Activated naive CD8-positive, alpha-beta T cell treated with anti-CD3 and anti-CD28 coated beads, Interleukin-2, amount 10 ng/mL, durations not matched to agents 7 days and 5 days (primary cell): ENCODE measurements at places on chromosomes 12 and 14. TPM values are rescaled to one million over a fixed set of nuclear protein-coding genes. Genes with fewer than 3 reads are reported as not detected.

PLA2G1B gene
- total RNA-seq = not detected

DNA sequence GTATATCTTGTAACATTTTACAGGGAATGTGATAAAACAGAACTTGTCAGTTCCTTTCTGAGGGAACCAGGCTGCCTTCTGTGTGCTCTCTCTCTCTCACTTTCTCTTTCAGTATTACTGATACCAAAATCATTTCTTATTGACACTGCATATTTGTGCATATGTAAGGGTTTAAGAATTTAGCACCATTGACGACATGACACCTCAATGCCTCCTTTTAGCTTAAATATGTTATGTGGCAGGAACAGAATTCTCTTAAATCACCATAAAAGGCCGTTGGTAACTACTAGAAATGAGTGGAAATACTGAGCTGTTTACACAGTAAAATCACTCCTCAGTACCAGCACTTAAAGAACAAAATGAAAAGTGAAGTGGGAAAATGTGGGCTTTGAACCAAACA lies 457.7 kb upstream of the SYT1 start:
- H3K36me3 ChIP-seq = no peaks in the 10 kb centered on the region
- no peak for DNase-seq
- no peak overlapping the region for H3K27ac ChIP-seq
- H3K4me1 ChIP-seq = no peaks in the 10 kb centered on the region
- H3K27me3 ChIP-seq = no peaks in the 10 kb centered on the region

DNA sequence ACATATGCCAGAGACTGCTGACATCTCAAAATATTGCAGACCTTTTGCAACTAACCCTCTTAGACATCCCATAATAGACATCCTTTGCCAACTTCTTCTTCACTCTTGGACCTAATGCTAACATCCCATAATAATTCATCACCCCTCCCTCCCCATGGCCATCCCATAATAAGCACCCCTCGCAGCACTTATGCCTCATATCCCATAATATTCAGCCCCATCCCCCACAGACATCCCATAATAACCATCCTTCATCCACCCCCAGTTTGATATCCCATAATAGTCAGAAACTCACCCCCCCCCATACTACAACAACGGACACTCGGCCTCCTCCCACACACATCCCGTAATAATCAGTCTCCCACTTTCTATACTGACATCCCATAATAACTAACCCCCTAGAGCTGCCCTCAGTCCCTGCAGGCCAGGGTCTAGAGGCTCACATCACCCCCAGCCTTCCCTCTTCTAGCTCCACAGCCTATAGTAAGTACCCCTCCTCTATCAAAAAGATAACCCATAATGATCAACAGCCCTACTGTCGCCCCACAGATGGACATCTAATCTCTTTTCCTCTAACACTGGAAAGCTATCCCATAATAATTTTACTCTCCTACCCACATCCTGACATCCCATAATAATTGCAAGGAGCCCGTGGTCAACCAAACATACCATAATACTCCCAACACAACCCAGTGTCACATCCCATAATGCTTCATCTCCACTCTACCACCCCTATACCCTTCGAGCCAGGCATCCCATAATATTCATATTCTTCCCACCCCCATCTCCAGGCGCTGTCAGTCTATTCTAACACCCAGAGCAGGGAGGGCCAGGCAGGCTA lies 792 bp upstream of the CHD4 start:
- H3K27me3 ChIP-seq = no peaks in the 10 kb centered on the region
- H3K27ac ChIP-seq = no peak overlapping the region
- H3K4me1 ChIP-seq = peaks cover 48% of the 10 kb centered on the region
- peaks cover 20% of the 10 kb centered on the region for H3K36me3 ChIP-seq
- H3K4me3 ChIP-seq = no peak overlapping the region

IKBIP gene
- 24.0 TPM for total RNA-seq

DNA sequence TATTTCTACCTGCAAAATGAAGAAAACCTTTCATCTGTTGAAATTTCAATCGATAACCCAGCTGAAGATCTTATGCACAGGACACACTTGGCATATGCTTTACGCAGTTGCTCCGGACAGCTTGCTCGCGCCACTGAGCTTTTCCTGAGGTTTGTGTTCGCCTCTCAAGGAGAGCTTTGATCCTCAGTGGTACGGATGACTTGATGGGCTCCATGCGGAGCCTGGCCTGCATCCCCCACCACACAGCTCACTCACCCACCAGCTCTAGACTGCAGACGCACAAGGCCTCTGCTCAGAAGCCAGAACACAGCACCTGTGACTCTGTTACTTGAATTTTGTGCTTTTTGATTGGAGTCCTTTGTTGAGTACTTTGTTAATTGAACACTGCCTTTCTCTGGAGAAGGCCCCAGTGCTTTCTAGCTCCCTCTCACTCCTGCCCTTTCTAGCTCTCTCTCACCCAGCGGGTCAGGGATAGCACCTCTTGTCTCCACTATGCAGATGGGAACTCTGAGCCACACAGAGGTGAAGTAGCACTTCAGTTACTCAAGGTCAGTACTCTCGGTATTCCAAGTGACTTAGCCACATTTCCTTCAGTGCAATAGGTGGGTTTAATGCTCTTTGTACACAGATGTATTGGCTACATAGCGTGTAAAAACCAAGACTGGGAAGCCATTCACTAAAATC lies 52.1 kb downstream of the TBC1D30 start:
- H3K27me3 ChIP-seq = no peaks in the 10 kb centered on the region
- no peaks in the 10 kb centered on the region for H3K36me3 ChIP-seq
- peaks cover 5% of the 10 kb centered on the region for H3K4me1 ChIP-seq

IAPP gene
- not detected for total RNA-seq

DNA sequence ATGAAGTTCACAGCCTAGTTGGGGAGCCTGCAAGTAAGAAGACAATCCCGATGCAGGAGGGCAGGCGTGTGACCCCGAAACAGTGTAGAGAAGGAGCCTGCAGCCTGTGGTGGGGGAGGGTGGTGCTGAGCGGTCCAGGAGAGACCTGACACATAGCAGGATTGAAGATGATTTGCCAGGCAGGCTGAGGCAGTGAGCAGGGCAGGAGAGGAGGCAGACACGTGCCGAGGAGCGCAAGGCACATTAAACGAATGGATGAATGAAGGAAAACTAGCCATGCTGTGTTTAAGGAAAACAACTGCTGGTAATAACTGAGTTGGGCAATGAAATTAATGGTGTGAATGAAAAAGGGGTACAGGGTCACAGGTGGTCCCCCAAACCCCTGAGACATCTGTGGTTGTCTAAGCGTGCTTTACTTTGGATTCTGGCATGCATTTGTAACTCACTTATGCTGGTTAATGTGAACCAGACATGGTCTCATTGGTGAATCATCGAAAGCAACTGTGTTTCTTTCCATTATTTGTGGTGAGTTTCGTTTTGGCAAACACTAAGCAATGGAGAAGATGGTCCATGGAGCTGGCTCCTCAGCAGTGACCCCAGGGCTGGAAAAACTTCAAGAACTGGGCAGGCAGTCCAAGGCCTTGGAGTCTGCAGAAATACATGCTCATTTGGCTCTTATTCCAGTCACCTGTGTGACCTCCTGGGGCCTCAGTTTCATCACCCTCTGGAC lies 96.9 kb upstream of the EVL start:
- no peaks in the 10 kb centered on the region for H3K36me3 ChIP-seq
- no peak overlapping the region for H3K4me3 ChIP-seq
- peaks cover 38% of the 10 kb centered on the region for H3K27me3 ChIP-seq
- no peak overlapping the region for H3K27ac ChIP-seq
- no peak for DNase-seq

- peaks cover 4% of the 10 kb centered on the region for H3K36me3 ChIP-seq
- H3K27ac ChIP-seq = peak overlapping the region; percentile 2
- H3K4me1 ChIP-seq = peaks cover 17% of the 10 kb centered on the region
- no peaks in the 10 kb centered on the region for H3K27me3 ChIP-seq
- no peak overlapping the region for H3K4me3 ChIP-seq
These were observed 69.9 kb downstream of the ARL6IP4 start for GRCh38 chr12:123050331-123050831.

DNA sequence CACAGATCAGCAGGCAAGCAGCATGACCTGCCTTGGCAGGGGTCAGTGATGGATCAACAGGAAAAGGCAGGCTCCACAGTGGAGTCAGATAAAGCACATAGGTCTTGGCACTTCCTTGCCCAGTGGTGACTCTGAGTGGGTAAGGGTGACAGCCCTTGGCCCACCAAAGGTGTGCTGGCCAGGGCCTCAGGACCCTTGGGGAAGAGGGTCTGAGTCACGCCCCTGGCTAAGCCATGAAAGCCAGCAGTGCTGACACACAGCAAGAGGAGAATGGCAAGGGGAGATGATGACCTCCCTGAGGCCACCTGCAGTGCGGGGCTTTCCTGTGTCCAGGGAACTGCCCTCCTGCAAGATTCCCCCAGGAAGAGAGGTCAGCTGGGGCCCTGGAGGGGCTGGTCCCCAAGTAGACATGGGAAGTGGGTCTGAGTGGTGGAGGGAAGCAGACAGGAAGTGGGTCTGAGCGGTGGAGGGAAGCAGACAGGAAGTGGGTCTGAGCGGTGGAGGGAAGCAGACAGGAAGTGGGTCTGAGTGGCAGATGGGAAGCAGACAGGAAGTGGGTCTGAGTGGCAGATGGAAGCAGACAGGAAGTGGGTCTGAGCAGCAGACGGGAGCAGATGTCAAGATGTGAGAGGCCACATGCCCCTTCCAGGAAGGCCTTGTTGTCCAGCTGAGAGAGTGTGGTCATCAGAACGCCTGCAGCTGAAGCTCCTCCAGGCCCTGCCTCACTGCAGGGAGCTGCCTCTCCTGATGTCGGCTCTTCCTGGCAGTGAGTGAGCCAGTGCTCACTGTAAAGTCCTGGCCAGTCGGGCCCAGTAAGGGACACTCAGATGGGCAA lies 34.8 kb downstream of the DIO3 start:
- peaks cover 17% of the 10 kb centered on the region for H3K36me3 ChIP-seq
- peaks cover 33% of the 10 kb centered on the region for H3K4me1 ChIP-seq
- peak; percentile 60 for DNase-seq
- peak overlapping the region; percentile 56 for H3K4me3 ChIP-seq

DNA sequence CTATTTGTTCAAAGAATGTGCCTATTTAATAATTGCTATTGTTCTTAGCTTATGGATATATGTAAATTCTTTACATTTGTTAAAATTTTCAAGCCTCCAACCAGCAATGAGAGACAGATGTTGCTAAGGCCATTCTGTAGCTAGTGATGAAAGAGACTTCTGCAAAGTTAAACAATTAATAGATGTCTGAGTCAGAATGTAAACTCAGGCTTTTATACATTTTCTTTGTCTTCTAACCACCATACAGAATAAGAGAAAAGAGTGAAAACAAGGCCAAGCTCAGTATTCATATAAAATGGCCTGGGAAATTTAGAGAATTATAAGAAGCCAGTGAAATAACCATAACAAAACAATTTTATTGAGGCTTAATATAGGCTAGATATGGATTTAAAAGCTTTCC lies 1102.3 kb upstream of the SEL1L start:
- no peaks in the 10 kb centered on the region for H3K36me3 ChIP-seq
- H3K27ac ChIP-seq = no peak overlapping the region
- no peaks in the 10 kb centered on the region for H3K4me1 ChIP-seq
- H3K27me3 ChIP-seq = no peaks in the 10 kb centered on the region
- H3K4me3 ChIP-seq = no peak overlapping the region

LTBP2 gene
- total RNA-seq = 1.1 TPM

EFS gene
- not detected for total RNA-seq

SEL1L gene
- 56.5 TPM for total RNA-seq

DNA sequence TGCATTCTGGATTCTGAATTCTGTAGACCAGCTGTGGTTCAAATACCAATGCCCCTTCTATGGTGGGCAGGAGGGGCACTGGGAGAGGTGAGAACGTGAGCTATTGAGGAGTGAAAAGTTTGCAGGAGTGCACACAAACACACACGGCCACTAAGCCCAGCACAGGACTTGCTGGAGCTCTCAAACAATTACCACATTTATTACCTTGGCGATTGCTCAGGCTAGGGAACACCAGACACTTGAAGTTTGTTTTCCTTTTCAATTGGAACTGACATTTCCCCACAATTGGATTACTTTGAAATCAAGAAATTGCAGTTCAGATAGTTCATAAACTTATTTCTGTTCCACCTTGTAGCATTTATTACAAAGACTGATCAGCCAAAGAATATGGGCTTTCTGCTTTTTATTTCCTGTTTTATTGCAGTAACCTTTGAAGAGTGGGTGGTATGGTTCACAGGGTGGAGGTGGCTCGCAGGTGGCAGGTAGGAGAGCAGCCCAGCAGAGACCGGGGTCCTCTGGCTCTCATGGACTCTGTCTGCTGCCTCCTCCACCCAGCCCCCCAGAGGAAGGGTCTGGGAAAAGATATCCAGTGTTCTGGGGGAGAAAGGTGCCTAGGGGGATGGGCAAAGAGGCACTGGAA lies 429.8 kb upstream of the CCDC196 start:
- peaks cover 6% of the 10 kb centered on the region for H3K36me3 ChIP-seq
- H3K27ac ChIP-seq = no peak overlapping the region
- no peak for DNase-seq

GRCh38 chr14:105864651-105865265 lies 338.4 kb downstream of the TMEM121 start:
- H3K27me3 ChIP-seq = no peaks in the 10 kb centered on the region
- H3K27ac ChIP-seq = peak overlapping the region; percentile 52
- H3K4me3 ChIP-seq = no peak overlapping the region
- peaks cover 27% of the 10 kb centered on the region for H3K4me1 ChIP-seq
- peaks cover 1% of the 10 kb centered on the region for H3K36me3 ChIP-seq

KRT74 gene
- not detected for total RNA-seq

DNA sequence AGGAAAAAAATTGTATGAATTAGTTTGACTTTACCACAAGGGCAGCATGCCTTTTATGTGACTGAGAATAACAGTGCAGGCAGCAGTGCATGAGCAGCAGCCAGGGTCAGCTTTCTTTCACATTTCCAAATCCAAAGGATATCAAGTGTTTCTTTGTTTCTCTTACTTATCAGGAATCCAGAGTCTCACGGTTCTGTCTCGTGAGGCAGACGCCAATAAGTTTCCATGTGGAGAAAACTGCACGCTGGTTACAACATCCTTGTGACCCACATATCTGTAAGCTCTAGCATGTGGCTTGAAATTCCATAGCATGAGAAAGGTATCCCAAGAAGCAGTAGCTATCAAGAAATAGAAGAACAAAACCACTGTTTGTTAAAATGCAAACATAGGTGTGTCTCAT lies 27.6 kb downstream of the GALNT4 start:
- DNase-seq = no peak
- H3K4me1 ChIP-seq = peaks cover 19% of the 10 kb centered on the region
- peaks cover 36% of the 10 kb centered on the region for H3K36me3 ChIP-seq
- H3K27ac ChIP-seq = no peak overlapping the region
- H3K4me3 ChIP-seq = no peak overlapping the region
- no peaks in the 10 kb centered on the region for H3K27me3 ChIP-seq

KSR2 gene
- not detected for total RNA-seq

PROX2 gene
- 0.28 TPM for total RNA-seq

CCDC197 gene
- total RNA-seq = 0.25 TPM

GRCh38 chr12:131613186-131613585 lies 97.7 kb upstream of the SFSWAP start:
- peaks cover 2% of the 10 kb centered on the region for H3K27me3 ChIP-seq
- peaks cover 10% of the 10 kb centered on the region for H3K4me1 ChIP-seq
- no peak overlapping the region for H3K4me3 ChIP-seq
- no peak for DNase-seq
- H3K36me3 ChIP-seq = no peaks in the 10 kb centered on the region
